ENCODE measurements at places on chromosomes 2 and 18. TPM values are rescaled to one million over a fixed set of nuclear protein-coding genes. Genes with fewer than 3 reads are reported as not detected.

ANKRD29 gene
- not detected for total RNA-seq

PLCD4 gene
- 0.32 TPM for total RNA-seq

CYTIP gene
- total RNA-seq: 222 TPM

WDCP gene
- 24.1 TPM for total RNA-seq

DUSP19 gene
- 0.68 TPM for total RNA-seq

DNA sequence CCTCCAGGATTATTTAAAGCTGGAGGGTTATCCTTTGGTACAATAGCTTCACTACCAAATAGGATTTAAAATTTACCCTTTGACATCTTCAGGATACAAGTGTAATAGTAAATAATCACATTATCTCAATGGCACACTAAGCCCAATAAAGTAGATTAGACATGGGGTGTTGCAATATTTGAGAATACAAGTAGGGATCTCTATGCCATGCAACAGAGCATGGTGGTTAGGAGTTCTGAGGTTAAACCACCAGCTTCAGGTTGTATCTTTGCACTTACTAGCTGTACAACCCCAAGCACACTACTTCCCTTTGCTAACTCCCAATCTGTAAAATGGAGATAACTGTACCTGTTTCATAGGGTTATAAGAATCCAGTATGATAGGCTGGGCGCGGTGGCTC lies 6.2 kb downstream of the MBD2 start:
- DNase-seq: no peak

DNA sequence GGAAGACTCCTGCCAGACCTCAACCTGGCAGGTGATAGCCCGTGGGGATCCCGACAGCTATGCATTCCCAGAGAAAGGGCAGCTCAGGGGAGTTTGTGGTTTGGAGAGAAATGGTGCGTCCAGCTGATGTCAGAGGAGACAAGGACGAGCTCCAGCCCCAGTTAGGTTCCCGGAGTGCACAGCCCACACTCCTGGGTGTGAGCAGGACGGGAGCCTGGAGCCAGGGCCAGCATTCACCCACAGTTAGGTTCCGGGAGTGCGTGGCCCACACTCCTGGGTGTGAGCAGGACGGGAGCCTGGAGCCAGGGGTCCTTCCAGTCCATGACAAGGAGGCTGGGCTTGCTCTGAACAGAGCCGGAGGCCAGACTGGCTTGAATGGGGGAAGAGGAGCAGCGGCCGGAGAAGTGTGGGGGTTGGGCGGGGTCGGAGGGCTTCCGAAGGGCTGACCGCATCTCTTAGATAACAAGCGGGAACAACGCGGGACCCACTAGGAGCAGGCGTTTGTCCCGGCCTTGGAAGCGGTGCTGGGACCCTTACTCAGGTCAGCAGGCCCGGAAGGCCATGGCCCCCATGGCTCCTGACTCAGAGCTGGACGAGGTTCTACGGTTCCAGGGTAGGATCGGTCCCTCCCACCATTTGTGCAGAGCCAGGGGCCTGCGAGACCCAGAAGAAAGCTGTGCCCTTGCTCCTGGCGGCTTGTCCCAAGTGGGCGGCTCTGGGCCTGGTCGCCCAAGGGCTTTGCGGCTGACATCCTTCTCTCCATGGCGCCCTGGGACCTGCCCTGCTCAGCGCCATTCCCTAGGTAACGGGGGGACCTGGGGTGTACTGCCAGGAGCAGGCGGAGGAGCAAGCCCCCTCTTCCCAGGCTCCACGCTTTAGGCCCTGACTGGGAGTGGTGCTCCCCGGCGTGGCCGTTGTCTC lies 185.6 kb downstream of the RTP5 start:
- no peak for DNase-seq

GRCh38 chr2:11750422-11750821 lies 4.0 kb downstream of the LPIN1 start:
- peak; percentile 80 for DNase-seq

DNA sequence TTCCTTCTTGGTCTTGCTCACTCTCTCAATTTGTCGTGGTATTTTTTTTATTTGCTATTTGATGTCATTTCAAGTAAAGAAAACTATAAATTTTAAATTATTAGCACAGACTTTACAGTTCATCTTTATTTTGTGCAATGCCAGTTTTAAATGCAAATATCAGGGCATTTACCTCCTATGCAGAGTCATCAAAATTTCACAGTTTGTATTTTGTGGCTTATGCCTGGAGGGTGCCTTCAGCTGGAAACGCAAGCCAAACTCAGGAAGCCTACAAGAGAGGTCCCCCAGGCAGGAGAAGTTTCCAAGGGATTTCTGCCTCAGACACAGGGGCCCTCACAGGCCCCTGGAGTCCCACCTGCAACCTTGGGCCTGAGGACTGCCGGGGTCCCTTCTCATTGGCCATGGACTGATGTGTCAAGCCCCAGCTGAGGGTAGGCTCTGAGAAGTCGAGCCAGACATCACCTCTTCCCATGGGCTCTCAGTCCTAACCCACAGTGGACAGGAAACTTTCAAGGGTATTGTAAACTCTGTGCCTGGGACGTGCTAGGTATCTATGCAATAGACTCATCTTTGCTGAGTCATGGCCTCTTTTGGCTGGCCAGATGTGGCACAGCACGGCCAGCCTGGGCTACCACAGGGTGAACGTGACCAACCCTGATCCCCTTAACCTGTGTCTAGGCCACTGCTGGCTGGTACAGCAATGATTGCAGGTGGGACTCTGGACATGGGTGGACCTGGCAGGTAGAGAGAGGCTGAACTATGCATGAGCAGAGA lies 236.5 kb downstream of the CELF4 start:
- DNase-seq: no peak

DNA sequence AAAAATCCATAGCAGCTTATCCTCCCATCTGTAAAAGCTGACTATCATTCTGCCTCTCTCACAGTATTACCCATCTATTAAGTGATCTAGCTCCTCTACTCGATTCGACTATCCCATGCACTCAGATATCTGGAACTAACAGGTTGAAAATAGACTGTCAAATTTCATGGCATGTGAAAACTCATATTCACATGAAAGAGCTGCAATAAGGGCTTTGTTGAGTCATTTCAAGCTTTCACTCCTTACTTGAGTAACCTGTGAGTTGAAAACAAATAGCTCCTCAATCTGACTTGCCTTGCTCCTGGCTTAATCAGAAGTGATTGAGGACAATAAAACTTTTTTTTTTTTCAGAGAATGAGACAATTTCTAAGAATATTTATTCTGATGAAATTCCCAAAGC lies 192.4 kb upstream of the ERBB4 start:
- no peak for DNase-seq

DNA sequence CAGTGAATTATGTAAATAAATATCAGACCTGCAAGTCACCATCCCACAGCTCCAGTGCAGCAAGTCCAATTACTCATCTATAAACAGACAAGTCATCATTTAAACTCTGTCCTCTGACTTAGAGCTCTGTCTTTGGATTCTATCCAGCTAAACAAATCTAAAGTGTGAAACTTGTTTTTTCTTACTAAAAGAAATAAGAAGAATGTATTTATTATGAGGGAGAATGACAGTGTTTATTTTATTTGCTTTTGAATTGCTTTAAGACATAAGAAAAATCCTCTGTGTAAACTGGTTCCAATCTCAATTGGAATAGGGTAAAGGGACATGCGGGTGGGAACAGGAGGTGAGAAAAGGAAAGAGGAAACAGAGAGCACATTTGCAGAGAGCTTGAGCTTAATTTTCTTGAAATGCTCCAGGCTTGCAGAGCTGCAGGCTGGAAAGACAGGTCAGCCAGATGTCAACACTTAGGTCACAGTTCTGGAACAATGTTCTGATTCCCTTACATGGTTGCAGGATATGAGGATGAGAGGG lies 355.8 kb downstream of the MEIS1 start:
- no peak for DNase-seq

DNA sequence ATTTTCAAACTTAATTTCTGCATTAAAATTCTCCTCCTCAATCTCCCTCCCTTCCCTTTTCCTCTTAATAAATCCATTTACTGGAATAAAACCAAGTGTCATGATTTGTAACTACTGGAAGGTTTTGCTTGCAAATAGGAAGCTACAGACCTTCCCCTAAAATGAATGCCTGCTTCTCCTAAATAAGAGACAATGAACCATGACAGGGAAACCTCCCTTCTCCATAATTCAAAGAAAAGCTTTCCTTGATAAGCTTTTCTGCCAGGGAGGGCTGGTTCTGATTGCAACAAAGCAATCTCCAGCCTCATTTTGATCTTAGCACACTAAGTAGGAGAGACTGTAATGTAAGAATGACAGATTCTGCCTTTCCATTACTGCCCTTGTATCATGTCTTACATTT lies 111.0 kb upstream of the CDH20 start:
- no peak for DNase-seq

- DNase-seq: no peak
Measured at GRCh38 chr2:199223791-199224190, 233.9 kb downstream of the SATB2 start.

- no peak for DNase-seq
Measured at GRCh38 chr2:39603436-39603835, 62.3 kb upstream of the TMEM178A start.

DNA sequence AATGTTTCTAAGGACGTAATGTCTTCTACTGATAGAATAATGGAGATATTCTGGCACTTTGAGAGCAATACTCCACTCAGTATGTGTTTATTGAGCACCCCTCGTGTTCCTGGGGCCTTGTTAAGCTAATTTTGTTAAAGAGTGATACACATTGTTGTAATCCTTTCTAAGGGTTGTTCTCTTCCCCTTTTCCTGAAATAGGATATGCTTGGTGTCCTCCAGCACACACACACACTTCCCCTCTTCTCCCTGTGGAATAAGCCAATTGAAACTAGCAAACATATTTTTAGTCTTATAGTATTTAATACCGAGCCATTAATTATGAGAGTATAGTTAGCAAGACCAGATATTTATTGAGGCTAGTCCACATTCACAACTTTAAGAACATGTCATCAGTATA lies 114.1 kb downstream of the CRIM1 start:
- DNase-seq: no peak

GRCh38 chr2:149040451-149040850 lies 2.0 kb downstream of the LYPD6B start:
- peak; percentile 58 for DNase-seq

DNA sequence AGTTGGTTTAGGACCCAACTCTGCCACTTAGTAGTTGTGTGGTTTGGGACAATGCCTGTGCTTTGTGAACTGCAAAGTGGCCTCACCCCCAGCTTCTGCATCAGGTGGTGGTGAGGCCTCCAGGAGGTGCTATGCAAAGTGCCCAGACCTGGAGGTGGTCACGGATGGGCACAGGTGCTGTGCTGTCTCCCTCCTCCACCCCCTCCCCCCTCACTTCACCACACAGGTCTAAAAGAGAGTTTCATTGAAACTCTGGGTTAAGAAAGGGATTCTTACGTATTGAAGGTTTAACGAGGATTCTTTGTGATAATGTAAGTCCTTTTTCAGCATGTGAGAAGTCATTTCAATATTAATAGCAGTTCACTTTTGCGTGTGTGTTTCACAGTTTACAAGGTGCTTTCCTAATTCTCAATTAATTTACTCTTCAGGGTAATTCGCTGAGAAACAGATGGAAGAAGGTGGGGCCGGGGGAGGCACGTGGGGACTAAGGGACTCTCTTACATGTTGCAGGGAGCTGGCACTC lies 369.9 kb downstream of the LPIN1 start:
- DNase-seq: no peak

DNA sequence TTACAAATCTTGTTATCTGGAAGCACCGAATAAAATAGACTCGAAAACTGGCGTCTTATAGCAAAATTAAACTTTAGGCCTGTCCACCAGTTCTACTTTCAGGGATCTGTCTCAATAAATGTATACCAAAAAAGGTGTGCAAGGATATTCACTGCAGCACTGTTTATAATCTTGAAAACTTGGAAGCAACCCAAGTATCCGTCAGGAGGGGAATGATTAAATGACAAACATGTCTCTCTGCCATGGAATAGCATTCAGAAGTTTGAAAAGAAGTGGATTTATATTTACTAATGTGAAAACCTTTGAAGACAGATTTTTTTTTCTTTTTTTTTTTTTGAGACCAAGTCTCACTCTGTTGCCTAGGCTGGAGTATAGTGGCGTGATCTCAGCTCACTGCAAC lies 32.3 kb upstream of the SATB2 start:
- no peak for DNase-seq

DNA sequence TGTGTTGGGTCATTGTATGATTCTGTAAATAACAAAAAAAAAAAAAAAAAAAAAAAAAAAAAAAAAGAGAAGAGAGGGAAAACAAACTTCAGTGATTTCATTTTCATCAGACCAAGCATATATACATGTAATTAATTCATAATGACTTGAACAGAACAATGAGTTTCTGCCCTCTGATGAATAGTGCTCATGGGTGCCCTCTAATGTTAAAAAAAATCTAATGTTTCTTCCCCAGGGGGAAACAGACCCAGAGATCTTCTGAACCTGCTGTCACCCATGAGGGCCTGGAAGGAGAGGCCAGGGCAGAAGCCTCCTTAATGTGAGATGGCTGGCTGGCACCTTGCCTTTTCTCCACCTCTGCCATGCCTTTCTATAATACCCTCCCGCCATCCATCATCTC lies 289.2 kb downstream of the ZNF521 start:
- no peak for DNase-seq
